ENCODE measurements at places on chromosomes 2 and 18. TPM values are rescaled to one million over a fixed set of nuclear protein-coding genes. Genes with fewer than 3 reads are reported as not detected.

The TEKT4 gene
- not detected for total RNA-seq

The IL1F10 gene
- not detected for total RNA-seq

The ATP6V1C2 gene
- not detected for total RNA-seq

The ADAM23 gene
- total RNA-seq: 5.5 TPM

The FN1 gene
- total RNA-seq: 4,893 TPM

The GPAT2 gene
- 2.5 TPM for total RNA-seq

The DTNA gene
- 8.3 TPM for total RNA-seq

The ACKR3 gene
- 0.15 TPM for total RNA-seq

The REG1A gene
- total RNA-seq: not detected

The SLC11A1 gene
- under 0.01 TPM for total RNA-seq
